ELR (cell line): ENCODE measurements at places on chromosomes 12 and 14.

- peak; percentile 49 for DNase-seq
Observed at GRCh38 chr14:58637391-58638230, at the start of gene DACT1. TSS of gene DACT1 (plus strand) at chr14:58637962. CDS start at chr14:58638203, 241 bp downstream.

- no peak for DNase-seq
Observed at GRCh38 chr14:105092171-105093037, 27.2 kb upstream of the GPR132 start.

- no peak for DNase-seq
Observed at GRCh38 chr14:104101086-104101621, 15.7 kb downstream of the ASPG start.

DNA sequence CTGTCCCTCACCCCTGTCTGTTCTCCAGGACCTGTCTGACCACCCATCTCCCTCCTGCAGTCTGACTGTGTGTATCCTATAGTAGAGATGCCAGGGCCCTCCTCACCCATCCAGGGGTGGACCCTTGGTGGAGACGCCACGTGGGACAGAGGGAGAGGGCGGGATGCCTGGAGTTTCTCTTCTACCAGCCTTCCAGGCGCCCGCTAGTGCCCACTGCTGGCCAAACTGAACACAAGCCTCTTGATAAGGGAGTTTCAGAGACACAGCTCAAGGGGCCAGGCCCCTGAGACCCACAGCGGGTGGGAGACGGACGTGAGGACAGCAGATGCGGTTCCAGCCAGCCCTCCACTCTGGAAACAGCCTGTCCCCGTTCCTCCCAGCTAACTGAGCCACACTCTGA is 147.3 kb downstream of the RBM19 start:
- DNase-seq = peak; percentile 11

- no peak for DNase-seq
Observed at GRCh38 chr12:113440947-113441782, 19.0 kb downstream of the SDSL start.

DNA sequence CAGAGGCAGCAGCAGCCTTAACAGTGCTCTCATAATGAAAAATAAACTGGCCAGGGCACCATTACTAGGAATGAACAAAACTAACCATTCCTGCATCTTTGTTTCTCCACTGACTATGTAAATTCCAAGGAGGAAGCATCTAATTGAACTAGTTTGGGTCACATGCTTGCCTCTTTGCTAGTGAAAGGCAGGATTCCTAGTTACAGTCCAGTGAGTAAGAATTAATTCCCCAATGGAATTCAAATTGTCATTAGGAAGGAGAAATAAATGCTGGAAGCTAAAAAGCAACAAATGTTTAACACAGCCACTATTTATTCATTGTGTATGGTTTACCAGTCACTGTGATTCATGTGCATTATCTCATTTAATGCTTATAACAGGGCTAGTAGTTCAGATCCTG is 316.0 kb downstream of the CCDC91 start:
- no peak for DNase-seq

GRCh38 chr12:125685915-125686314 is 620.7 kb downstream of the AACS start:
- DNase-seq = no peak

DNA sequence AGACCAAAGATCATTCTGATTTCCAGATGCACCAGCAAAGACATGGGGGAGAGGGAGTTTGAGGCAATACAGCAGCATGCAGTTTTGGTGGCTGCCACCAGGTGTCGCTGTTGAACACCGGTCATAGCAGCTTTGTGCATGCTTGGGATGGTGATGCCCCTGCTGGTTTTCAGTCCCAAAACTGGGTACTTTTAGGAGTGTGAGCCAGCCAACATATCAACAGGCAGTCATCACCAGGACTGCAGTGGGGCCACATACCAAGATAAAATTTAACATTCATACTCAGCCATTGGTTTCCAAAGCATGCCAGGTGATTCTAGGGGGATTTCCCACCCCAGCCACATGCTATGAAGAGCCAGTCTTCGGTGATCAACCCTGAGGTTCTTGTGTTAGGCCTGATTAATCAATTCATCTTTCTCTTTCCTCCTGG is 64.2 kb downstream of the PHETA1 start:
- DNase-seq = peak; percentile 42

- no peak for DNase-seq
Observed at GRCh38 chr12:30461026-30461615, 234.5 kb downstream of the IPO8 start.

DNA sequence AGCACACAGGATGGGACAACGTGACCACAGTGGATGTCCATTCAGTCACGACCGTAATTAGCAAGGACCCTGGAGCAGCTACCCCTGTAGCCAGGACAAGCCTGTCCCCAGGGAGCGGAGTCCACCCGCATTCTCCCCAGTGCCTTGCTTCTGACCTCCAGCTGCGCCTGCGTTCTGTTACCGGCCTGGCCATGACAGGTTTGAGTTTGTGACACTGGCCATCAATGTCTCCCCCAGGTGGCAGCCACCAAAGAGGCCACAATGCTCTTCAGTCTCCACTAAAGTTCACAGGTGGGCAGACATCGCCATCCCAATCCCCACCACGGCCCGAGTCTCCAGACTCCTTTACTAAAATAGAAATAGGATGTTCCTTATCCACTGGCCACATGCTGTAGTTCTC is 96.7 kb downstream of the TMEM132D start:
- DNase-seq = no peak

GRCh38 chr12:68454892-68455291 is 122.7 kb upstream of the MDM1 start:
- DNase-seq = no peak

DNA sequence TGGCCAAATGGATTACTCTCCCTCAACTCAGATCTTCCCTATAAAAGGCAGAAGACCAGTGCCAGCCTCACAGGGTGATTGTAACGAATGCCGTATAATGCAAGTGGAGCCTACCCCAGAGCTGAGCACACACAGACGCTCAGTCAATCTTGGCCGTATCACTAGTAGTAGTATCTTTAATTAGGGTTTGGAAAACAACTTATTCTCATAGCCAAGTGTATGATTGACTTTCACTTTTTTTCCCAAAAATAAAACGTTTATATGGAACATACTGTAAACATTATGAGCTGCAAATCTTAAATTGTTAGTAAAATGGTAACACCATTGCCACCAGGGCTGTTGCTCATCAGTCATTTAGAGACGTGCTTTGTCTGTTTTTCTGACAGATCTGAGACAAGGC is 30.4 kb downstream of the PLEKHG7 start:
- no peak for DNase-seq

DNA sequence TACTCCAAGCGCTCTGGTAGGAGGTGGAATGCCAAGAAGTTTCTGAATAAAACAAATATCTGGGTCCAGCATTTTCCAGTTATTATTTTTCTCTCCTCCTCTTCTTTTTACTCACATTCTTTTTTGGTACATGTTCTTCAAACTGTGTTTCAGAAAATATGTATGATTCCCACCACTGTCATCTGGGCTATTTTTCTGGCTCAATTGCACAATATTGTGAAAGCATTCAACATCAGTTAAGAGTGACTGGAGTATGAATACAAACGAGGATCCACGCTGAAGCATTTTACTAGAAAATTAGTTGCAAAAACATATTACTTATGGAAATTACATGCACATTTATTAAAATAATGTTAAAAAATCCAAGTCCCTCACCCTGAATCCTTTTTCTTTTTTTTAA is 61.5 kb downstream of the KCNMB4 start:
- no peak for DNase-seq

- DNase-seq = no peak
Observed at GRCh38 chr14:97039717-97040363, 242.7 kb downstream of the VRK1 start.

DNA sequence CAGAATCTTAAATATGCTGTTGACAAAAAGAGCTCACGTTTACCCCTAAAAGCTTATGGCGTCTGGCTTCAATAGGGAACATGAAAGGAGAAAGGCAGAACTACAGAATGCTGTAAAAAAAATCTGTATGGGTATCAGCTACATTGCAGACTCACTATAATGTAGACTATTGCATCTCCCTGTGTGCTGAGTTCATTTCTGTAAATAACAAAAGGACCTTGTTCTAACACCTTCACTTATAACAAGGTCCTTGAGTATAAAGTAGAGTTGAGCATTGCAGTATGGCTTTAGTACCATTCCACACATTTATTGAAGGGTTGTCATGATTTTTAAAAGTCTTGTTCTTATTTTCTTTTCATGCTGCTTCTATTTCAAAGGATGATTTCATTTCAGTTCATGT is 165.3 kb downstream of the NPAS3 start:
- DNase-seq = no peak

DNA sequence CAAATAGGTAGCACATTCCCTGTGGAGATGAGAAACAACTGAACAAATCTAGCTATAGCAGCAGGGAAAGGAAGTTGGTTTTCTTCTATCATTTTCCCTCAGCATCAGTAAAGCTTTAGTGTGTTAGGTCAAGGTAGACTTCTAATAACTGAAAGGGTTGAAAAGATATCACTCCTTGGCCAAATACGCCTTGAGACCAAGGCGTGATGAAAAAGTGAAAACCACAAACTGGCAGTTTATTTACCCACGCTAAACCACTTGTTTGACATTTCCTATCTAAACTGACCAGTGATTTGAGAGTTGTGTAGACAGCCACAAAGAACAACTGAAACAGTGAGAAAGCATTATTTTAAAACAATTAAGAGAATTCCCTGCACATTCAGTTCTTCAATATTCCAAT is 99.6 kb upstream of the SOX5 start:
- DNase-seq = no peak

GRCh38 chr12:12046401-12046800 is 24.3 kb upstream of the BCL2L14 start:
- no peak for DNase-seq

DNA sequence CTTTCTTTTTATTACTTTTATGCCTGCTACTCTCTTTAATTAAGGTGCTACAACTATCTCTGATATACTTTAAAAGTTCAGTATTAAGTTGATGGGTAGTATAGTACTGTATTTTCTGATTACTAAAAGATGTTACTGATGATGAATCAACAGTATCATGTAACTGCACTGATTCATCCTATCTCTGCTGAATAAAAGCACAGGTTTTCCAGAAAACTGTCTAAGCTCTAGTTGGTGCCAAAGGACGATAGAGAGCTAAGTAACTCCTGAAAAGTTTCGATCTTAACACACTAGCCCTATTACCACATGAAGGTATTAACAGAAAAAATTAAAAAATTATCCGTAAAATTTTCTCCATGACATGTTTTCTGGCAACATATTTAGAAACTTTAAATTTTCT is 2.1 kb downstream of the SCAF11 start:
- peak; percentile 79 for DNase-seq

DNA sequence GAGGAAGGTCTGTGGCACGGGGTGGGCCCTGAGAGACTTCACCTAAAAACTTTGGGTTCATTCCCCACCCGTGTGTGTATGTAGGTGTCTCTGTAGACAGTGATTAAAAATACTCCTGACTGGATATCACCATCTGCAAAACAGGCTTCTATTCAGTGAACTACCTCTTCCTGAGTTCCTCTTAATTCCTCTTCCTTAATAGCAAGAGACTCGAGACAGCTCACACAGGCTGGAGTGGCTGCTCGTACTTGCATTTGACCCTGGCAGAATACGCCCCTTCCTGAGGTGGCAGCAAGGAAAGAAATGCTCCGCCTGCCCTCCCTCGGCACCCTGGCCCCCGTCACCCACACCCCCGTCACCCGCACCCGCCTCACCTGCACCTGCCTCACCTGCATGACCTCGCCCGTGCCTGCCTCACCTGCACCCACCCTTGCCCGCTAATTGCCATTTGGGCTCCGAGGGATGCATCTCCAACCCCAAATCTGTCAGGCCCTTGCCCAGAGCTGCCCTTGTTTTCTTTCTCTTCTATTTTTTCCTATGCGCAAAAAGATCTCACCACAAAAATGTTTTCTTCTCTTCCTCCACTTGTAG is 90.0 kb downstream of the FBXL14 start:
- no peak for DNase-seq

GRCh38 chr12:56628671-56629458 is 1.3 kb downstream of the BAZ2A start:
- peak; percentile 74 for DNase-seq

DNA sequence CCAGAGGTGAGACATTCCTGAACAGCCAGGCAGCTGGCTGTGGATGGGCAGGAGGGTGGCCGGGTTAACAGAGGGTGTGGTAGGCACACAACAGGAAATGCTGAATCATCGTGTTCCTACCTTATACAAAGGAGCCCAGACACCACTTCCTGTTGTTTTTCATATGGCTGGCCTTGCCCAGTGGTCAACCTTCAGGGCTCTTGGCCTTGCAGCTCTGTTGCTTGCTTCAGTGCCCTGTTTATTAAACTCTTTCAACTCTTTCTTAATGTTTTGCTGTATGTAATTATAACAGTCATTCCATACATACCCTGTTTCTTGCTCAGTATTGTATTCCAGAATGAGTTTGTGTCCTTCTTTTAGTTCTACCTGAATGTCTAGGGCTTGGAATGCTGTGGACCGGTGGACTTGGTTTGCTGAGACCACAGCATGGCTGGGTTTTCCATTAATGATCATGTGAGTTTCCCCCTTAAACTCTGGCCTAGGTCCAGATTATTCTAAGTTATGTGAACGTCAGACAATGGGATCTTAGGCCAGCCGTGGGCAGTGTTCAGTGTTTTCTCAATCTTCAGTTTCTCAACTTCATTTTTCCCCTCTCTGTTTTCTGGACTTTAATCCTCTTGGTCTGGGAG is 11.9 kb downstream of the CFAP54 start:
- DNase-seq = peak; percentile 91

- DNase-seq = no peak
Observed at GRCh38 chr12:113758165-113758924, 207.8 kb downstream of the RBM19 start.
